Stimulated activated CD8-positive, alpha-beta memory T cell treated with anti-CD3 and anti-CD28 coated beads, Interleukin-7, amount 100 ng/mL, for 1 hour (primary cell): ENCODE measurements at places on chromosomes 13 and 19.

DNA sequence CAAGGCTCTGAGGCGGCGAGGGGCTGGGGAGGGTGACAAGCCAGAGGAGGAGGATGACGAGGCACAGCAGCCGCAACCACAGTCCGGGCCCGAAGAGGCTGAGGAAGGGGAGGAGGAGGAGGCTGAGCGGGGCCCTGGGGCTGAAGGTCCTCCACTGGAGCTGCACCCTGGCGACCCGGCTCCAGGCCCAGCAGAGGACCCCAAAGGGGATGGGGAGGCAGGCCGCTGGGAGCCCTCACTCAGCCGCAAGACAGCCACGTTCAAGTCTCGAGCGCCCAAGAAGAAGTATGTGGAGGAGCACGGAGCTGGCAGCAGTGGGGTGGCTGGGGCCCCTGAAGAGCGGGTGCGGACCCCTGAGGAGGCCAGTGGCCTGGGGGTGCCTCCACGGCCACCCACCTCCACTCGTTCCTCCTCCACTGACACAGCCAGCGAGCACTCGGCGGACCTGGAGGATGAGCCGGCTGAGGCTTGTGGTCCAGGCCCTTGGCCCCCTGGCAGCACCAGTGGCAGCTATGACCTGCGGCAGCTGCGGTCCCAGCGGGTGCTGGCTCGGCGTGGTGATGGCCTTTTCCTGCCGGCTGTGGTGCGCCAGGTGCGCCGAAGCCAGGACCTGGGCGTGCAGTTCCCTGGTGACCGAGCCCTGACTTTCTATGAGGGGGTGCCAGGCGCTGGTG is 2.9 kb downstream of the CIC start:
- DNase-seq: no peak

- no peak for DNase-seq
These were observed 46.3 kb upstream of the MTIF3 start for GRCh38 chr13:27496536-27497273.

DNA sequence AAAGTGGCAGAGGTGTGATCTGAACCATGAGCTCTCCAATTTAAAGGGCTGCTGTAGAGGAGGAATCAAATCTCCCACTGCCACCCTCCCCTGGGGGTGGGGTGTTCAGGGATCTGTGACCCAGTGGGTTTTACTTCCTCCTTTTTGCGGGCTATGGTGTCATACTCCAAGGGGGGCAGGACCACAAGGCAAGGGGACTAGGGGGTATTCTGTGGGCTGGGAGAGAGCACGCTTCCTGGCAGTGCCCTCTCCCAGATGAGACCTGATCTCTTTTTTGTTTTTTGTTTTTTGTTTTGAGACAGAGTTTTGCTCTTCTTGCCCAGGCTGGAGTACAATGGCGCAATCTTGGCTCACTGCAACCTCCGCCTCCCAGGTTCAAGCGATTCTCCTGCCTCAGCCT is 10.3 kb downstream of the PLD3 start:
- no peak for DNase-seq

GRCh38 chr13:93797463-93797862 is 570.9 kb downstream of the GPC6 start:
- no peak for DNase-seq

GRCh38 chr13:38661010-38661675 is 25.7 kb upstream of the FREM2 start:
- DNase-seq: no peak

GRCh38 chr19:18532168-18532890 is 10.5 kb upstream of the ELL start:
- DNase-seq: no peak

GRCh38 chr13:73307481-73307880 is 248.7 kb downstream of the KLF5 start:
- DNase-seq: no peak

GRCh38 chr19:28669804-28670203 is 543.1 kb downstream of the UQCRFS1 start:
- no peak for DNase-seq

DNA sequence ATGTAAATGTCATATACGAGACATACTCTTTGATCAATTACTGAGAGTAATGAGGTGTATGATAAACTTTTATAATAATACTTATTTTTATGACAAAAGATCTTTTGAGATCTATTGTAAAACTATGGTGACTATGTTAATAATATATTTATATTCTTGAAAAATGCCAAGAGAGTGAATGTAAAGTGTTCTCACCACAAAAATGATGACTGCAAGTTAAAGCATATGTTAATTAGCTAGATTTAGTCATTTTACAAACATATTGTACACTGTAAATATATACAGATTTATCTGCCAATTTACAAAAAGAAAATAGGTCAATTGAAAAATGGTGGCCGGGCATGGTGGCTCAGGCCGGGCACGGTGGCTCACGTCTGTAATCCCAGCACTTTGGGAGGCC is 81.0 kb downstream of the GPC6 start:
- DNase-seq: no peak

- DNase-seq: peak; percentile 56
These were observed 2.2 kb upstream of the CEACAM6 start for GRCh38 chr19:41753159-41753558.

DNA sequence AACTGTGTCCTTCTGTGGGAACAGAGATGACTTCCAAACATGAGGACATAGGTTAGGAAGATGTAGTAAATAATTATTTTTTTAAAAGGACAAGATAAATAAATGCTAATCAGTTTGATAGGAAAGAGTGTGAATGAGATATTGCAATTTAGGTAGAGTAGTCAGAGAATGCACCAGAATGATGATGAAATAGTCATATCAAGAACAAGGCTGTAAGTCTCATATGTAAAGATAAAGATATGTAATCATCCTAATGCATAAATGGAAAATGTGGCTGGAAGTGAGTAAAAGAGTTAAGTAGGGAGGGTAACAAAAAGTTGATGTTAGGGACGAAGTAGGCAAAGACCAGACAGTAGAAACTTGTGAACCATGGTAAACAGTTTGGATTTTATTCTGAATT is 1041.7 kb upstream of the MIR17HG start:
- DNase-seq: no peak

GRCh38 chr13:29722415-29722814 is 126.9 kb upstream of the SLC7A1 start:
- no peak for DNase-seq

- DNase-seq: no peak
These were observed 7.9 kb downstream of the TPM4 start for GRCh38 chr19:16084067-16084685.

- DNase-seq: no peak
These were observed 49.4 kb downstream of the ZNF91 start for GRCh38 chr19:23345838-23346237.

- DNase-seq: no peak
These were observed 57.9 kb upstream of the DACH1 start for GRCh38 chr13:71924931-71925330.

GRCh38 chr13:43388282-43389034 is 365.1 kb downstream of the DNAJC15 start:
- no peak for DNase-seq

- no peak for DNase-seq
These were observed 78.4 kb downstream of the FAM216B start for GRCh38 chr13:42859760-42860159.

DNA sequence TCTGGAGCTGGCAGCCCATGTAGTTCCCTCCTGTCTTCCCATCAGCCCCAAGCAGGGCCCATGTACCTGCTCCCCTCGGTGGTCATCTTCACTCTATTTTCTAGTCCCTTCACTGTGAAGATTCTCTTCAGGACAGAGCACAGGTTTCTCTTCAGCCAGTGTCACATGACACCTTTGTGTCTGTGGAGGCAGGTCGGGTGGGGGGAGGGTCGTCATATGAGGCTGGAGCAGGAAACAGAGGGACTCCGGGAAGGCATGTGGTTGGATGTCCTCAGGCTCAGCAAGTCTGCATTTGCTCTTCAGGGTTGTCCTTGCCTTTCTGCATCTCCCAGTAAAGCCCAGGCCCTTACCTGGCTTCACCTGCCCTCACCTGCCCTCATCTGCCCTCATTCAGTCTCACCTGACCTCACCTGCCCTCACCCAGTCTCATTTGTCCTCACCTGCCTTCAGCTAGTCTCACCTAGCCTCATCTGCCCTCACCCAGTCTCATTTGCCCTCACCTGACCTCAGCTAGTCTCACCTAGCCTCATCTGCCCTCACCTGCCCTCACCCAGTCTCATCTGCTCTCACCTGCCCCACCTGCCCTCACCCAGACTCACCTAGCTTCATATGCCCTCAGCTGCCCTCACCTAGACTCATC is 120.3 kb downstream of the ZDHHC20 start:
- no peak for DNase-seq

GRCh38 chr19:19470579-19470978 is 44.8 kb downstream of the TSSK6 start:
- no peak for DNase-seq

DNA sequence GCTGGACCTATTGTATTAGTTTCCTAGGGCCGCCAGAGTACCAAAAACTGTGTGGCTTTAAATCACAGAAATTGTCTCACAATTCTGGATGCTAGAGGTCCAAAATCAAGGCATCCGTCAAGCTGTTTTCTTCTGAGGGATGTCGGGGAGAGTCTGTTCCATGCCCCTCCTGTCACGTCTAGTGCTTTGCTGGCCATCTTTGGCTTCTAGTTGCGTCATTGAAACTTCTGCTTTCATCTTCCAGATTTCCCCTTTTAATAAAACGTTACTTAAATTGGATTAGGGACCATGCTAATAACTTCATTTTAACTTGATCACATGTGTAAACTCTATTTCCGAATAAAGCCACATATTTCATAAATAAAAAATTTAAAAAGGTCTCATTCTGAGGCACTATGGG is 47.5 kb downstream of the TRPM4 start:
- DNase-seq: no peak

- no peak for DNase-seq
These were observed 237.1 kb downstream of the TSHZ3 start for GRCh38 chr19:31112158-31112557.

DNA sequence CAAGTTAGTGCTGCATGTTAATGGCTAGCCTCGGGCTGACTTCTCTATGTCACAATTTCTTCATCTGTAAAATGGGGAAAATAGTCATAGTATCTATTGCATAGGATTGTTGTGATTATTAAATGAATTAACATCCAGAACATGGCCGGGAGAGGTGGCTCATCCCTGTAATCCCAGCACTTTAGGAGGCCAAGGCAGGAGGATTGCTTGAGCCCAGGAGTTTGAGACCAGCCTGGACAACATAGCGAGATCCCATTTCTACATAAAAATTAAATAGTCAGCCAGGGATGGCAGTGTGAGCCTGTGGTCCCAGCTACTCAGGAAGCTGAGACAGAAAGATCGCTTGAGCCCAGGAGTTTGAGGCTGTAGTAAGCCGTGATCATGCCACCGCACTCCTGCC is 21.8 kb upstream of the FBL start:
- DNase-seq: no peak

- DNase-seq: peak; percentile 42
These were observed 918 bp upstream of the LHB start for GRCh38 chr19:49017666-49018351.

GRCh38 chr19:1074544-1075283 is 7.7 kb downstream of the ARHGAP45 start:
- DNase-seq: peak; percentile 95

DNA sequence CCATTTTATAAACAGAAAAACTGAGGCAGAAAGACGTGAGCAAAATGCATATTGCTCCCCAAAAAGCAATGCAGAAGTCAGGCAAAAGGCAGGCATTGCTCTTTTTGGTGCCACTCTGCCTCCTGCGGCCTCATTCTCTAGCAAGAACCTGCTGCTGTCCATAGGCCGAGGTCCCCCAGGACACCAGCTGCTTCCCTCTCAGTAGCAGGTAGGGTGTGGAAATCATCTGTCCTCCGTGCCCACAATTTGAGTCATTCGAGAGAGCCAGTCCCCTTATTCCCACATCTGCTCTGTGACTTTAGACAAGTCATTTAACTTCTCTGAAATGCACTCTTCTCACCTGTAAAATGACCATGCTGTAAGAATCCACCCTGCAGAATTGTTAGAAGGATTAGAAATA is 50.0 kb downstream of the TNFRSF19 start:
- no peak for DNase-seq

GRCh38 chr13:107192289-107192688 is 624.4 kb upstream of the ARGLU1 start:
- no peak for DNase-seq

DNA sequence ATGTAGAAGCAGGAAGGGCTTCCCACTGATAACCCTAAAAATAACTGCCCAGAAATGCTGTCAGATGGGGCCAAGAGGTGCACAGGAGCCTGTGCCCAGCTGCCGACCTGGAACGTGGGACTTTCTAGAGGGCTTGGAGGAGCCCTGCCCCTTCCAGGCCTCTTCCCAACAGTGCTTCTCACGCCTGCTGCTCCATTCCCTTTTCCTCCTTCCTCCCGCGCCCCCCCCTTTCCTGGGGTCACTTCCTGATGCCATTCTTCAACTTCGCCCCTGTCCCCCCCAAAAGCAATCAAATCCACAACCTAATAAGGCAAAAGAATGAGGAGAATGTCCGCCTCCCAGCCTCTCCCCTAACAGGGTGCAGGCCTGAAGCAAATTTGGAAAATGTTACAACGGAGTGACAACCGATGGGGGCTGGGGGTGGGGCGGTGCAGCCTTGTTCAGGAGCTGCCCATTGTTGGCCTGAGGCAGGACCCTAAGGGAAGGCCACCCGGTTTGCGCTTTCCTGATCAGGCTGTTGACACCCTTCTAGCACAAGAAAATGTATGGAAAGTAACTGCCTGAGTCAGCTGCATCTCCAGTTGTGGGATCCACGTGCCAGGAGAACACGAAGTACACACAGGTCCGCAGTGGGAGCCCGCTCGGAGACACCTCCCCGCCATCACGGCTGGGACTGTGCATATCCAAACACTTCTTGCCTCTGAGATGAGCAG is 18.7 kb downstream of the ACTN4 start:
- DNase-seq: no peak

DNA sequence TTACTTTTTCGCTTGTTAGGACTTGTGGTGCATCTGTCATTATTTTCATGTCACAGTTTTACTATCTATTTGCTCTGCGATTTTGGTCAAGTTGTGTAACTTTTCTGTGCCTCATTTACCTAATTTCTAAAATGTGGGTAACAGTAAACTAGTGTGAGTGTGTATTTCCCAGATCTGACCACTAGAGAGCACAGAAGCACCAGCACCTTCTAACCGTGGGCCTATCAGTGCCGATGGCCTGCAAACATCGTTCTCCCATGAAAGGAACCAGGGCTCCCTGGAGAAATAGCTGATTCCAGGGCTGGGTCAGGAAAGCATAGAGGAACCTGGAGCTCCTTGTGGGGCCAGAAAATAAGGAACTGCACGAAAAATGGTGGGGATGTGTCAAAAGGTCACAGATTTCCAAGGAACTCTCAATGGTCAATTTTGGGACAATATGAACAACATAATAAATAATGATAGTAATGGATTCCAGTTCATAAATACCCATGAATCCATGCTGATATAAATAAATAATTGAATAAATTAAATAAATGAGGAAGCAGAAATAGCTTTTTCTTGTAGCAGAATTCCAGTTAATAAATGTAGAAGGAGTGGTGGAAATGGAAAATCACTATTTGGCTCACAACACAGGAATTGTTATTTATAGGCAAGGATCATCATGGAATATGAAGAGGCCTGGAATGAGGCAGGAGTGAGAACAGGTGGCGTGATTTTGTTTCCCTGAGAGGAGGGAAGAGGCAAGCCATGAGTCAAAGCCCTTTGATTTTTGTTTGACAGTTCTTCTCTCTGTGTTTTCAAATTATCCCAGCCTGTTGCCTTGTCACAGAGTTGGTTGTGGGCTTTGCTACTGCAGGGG is 31.1 kb downstream of the CEACAM8 start:
- DNase-seq: no peak

GRCh38 chr13:51997641-51998330 is 13.5 kb downstream of the ATP7B start:
- no peak for DNase-seq

GRCh38 chr13:80082396-80083080 is 258.4 kb downstream of the SPRY2 start:
- DNase-seq: no peak
